ENCODE measurements at places on chromosomes 4 and X.

- no peak for DNase-seq
Measured at GRCh38 chr4:8913858-8914460, 42.3 kb upstream of the HMX1 start.

GRCh38 chr4:1566838-1567518 lies 117.1 kb downstream of the FAM53A start:
- DNase-seq: no peak

GRCh38 chr4:3613967-3614730 lies 81.9 kb upstream of the LRPAP1 start:
- no peak for DNase-seq

DNA sequence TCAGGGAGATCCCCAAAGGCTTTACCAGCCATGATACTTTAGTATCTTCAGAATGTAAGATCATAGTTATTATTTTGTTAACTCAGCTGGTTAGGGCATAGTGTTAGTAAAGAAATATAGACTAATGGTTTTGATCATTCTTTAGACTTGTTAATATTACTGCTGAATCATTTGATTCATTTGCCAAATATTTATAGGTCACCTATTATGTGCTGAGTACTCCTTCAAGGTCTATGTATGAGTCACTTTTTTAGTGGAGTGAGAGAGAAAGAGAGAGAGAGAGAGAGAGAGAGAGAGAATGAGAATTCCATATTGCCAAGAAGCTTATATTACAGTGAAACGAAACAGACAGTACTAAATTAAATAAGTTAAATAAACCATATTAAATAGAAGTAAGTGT lies 110.3 kb downstream of the UBE2NL start:
- DNase-seq: no peak

DNA sequence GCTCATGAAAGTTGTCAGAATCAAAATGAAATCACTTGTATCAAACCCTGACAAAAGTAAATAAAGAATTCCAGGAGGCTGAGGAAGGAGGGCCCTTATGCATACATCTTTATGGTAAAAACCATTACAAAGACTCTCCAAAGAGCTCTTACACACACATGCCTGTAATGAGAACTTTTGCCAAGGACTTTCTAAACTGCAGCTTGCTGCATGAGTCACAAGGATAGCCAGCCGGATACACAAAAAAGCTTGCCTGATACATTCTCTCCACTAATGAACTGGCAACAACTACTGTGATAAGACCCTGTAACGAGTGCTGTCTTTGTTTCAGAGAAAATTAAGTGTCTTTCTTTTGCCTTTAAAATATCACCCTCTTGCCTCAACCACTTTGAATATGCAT lies 618.1 kb downstream of the PPP4R3C start:
- no peak for DNase-seq

GRCh38 chr4:145333786-145334185 lies 147.9 kb upstream of the SMAD1 start:
- no peak for DNase-seq

- no peak for DNase-seq
Measured at GRCh38 chr4:139540632-139541031, 15.4 kb downstream of the SETD7 start.

DNA sequence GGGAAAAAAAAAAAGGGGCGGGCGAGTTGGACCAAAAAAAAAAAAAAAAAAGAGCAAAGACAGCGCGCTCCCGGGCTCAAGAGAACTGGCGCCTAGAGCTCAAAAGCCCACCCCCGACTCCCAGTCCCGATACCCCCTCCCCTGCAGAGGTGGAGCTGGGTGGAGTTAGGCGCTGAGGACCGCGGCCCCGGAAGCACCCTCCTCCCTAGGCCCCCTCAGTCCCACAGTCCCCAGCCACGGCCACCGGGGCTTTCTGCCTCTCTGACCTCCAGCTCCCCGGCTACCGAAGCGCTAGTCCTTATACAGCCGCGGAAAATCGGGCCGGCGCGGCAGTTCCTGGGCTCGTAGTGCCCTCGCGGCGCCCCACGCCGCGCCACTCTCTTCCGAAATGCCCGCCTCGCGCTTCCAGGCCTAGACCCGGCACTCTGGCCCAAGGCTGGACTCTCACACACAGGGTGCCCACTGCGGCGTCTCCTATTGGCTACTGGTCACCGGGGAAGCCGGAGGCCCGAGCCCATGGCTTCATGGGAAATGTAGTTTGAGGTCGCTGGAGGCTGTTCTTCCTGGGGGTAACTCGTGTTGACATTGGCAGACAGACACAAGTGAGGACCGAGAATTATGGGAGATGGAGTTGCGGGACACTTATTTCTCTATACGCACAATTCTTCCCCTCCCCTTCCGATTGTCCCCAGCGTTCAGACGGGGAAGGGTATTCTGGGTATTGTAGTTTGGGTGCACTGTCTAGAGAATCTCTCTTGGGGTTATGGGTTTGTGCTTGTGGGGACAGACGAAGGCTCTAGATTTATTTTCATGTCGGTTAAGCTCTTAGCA lies at the start of gene ENOX2:
ENOX2 (minus strand) TSS at position 427 of the 831 bp plus-strand sequence. CDS start 199,993 bp downstream, outside the sequence.
- DNase-seq: peak; percentile 96

- DNase-seq: peak; percentile 30
Measured at GRCh38 chrX:120514236-120514635, 45.1 kb upstream of the LAMP2 start.

DNA sequence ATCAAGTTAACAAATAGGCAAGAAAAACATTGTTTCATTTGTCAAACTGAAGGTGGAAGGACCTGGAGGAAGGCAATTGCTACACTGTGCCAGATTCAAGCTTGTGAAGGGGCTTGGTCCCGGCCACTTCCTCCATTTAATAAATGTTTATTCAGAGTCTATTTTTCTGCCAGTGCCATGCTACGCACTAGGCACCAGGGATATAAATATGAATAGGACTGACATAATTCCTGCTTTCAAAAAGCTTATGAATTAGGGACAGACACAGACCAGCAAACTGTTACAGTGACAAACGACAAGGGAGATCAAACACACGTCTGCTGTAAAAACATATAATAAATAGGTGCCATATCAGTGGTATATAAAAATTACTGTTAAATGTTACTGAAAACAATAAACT lies 571 bp downstream of the TLR6 start:
- peak; percentile 46 for DNase-seq

GRCh38 chr4:751676-752075 lies 46.0 kb downstream of the PCGF3 start:
- no peak for DNase-seq

DNA sequence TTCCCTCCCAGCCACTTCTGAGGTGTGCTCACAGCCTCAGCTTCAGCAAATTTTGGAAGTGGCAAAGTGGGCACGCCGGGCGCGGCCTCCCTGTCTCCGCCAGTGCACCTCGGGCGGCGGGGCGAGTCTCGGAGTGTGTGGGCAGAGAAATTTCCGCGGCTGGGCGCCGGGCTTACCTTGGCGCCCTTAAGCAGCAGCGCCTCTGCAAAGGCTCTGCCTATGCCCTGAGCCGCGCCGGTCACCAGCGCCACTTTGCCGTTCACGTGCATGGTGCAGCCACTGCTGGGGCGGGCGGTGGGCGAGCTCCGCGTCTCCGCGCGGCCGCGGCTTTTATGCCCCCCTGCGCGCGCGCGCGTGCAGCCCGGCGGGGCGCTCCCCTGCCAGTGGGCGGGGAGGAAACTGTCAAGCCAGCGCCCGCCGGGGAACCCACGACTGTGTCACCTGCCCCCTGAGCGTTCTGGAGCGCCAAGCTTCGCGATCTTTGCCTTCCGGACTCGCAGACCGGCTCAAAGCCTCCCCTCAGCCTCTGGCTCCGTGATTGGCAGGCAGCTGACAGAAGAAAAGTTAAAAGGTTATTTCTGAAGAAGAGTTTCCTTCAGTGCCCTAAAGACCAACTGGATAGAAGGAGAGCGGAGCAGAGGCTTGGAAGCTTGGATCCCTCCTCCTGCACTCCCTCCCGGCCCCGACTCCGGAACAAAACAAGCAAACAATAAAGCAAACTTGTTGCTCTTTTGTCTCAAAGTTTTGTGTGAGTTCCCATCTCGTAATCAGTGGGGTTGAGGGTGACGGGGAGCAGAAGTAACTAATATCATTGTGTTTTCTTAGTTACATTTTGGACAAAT lies at the start of gene HPGD:
HPGD (minus strand) TSS at position 306 of the 842 bp plus-strand sequence; CDS start at position 269, 37 bp downstream.
- DNase-seq: peak; percentile 54

GRCh38 chr4:172822331-172822730 lies 346.3 kb upstream of the GALNT7 start:
- DNase-seq: no peak

- no peak for DNase-seq
Measured at GRCh38 chrX:39249999-39250398, 448.7 kb downstream of the MID1IP1 start.

GRCh38 chr4:111506706-111507105 lies 638.5 kb upstream of the FAM241A start:
- DNase-seq: no peak

DNA sequence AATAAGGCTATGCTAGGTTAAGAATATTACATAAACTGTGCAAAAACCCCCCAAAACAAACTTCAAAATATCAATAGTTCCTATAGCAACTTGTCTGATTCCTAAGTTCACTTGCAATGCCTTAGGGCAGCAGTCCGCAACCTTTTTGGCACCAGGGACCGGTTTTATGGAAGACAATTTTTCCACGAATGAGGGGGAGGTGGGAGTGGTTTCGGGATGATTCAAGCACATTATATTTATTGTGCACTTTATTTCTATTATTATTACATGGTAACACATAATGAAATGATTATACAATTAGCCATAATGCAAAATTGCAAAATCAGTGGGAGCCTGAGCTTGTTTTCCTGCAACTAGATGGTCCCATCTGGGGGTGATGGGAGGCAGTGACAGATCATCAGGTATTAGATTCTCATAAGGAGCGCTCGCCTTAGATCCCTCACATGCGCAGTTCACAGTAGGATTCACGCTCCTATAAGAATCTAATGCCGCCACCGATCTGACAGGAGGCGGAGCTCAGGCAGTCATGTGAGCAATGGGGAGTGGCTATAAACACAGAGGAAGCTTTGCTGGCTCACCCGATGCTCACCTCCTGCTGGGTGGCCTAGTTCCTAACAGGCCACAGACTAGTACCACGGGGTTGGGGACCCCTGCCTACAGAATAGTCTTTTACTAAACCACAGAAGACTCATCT lies 39.7 kb downstream of the ACOX3 start:
- no peak for DNase-seq

DNA sequence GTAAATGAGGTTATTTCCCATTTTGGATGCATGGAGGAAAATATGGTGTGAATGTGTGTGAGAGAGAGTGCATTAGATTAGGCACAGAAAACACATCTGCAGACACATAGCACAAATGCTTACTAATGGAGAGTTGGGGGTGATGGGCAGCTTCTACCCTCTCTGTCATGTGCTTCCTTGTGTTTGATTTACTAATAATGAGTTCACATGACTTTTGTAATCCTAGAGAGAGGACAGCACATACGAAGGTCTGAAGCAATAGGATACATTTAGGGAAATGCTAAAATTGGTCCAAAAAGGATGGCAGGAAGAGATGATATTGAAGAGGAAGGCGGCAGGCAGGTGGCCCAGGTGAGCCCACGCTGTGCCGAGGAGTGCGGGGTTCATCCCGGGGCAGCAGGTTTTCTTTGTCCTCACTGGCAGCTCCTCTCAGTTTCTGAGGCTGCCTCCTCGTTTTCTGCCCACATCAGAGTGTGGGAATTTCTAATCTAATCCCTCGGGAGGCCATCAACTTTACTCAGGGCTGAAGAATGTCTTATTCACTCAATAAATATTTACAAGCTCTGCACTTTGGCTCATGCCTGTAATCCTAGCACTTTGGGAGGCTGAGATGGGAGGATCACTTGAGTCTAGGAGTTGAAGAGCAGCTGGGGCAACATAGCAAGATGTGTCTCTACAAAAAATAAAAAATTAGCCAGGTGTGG lies 15.9 kb upstream of the MAP9 start:
- no peak for DNase-seq

- DNase-seq: peak; percentile 62
Measured at GRCh38 chr4:41935652-41936021, 408 bp downstream of the TMEM33 start.

DNA sequence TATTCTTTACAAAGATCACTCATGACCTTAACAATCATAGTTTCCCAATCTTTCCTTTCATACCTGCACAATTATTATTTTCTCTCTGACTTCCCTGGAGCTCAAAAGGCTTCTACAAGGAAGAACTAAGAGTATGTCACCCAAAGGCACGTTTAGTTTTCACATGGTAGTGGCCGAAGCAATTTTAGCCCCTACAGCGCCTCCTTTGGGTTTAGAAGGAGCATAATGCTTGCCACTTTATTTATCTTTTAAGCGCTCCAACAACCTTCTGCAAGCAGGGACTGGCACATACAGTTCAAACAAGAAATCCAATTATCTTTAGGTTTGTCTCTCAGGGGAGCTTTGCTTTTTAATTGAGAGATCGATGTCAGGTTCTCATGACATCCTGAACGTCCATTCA lies 42.0 kb upstream of the IGSF1 start:
- DNase-seq: no peak

DNA sequence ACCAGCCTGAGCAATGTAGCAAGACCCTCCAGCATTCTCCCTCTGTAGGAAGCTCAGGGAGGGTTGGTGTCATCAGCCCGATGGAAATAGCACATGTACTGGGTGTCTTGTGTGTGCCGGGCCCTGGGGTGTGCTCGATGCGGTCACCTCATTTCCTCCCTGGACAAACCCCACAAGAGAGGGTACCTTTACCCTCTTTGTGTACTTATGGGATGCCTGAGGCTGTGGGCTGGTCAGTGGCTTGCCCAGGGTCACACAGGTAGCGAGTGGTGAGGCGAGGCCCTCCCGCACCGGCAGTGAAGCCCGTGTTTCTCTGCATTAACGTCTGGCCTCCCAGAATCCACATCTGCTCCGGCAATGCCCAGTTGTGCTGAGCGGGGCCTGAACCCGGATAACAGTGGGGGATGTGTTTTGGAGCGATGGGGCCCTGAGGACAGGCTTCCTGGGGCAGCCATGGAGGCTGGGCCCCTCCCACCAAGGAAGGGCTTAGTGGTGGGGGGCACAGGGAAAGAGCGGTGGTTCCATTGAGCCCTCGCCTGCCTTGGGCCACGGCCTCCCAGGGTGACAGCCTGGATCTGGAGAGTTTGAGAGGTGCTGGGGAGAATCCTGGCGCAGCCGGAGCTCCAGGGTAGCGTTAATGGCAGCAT lies 8.1 kb downstream of the PSAPL1 start:
- no peak for DNase-seq

DNA sequence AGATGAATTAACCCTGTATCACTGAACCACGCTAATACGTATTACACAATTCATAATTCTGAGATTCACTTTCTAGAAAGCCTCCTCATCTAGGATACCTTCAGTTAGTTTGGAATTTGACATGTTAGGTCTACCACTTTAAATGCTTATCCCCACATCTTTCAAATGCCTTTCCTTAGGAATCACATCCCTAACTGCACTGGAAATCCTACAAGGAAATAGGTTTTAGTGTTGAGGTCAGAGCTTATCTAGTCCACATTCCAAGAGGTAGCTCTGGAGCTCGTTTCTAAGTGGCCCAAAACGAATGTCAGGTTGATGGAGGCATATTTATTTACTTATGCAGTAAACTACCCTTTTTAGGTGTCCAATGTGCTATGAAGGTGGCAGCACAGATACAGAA lies 18.0 kb downstream of the PDHA1 start:
- no peak for DNase-seq

GRCh38 chrX:86148594-86148993 lies 343 bp downstream of the DACH2 start:
- DNase-seq: no peak

All from hematopoietic multipotent progenitor cell treated with erythropoietin and hydrocortisone succinate and interleukin-3 and kit ligand, for 8 days (in vitro differentiated cells).